ENCODE measurements at places on chromosomes 7 and 10.

GRCh38 chr10:132462463-132463332, 65.7 kb downstream of the PWWP2B start:
- no peak for DNase-seq

DNA sequence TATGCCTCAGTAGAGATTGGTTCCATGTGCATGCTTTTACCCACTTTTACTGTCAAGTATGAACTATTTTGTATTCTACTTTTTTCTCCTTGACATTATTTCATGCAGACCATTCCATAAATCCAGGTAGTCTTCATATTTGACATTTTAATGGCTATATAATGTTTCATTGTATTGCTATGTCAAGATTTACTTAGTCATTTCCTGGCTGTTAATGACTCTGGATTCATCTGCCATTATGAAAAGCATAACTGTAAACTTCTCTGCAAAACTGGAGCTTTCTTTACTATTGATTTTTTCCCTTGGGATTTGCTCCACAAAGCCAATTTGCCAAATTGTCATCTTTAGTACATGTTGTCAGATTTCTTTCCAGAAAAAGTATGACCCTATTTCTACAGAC, 6.8 kb upstream of the MSRB2 start:
- DNase-seq = peak; percentile 22

GRCh38 chr7:69708857-69709256, 110.6 kb downstream of the AUTS2 start:
- no peak for DNase-seq

GRCh38 chr7:30249316-30249715, 35.1 kb upstream of the ZNRF2 start:
- DNase-seq = no peak

DNA sequence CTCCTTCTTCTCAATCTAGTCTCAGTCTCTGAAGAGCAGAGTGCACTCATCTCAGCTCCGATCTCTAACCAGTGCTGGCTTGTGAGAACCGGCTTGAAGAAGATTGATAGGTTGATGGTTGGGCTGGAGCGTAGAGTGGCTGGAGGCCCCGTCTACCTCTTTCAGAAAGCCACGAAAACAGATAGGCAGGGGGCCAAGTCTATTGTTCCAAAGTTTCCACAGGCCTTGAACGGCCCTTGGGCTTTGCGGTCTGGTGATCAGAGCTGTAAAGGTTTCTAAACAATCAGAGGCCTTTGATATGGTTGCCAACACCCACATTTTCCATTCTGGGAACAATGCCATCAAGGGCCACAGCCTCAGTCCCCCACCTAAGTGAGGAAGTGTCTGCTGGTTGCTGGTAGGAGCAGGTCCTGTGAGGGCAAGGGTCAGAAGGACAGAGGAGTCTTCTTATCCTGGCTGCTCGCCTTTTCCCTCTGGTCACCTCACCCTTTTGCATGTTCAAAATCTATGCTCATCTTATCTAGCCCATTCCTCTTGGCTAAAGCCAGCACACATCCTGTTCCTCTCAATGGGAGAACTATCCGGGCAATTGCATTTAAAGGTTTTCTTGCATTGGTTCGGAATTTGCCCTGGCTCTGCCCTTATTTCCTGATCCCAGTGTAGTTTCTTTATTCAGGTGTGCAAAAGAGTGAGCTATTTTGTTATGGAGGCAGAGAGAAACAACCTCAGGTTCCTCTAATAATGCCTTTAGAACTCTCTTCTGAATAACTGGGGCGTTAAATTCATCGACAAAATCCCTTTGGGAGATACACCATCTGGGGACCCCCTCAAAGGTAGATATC, 70.3 kb upstream of the KMT2E start:
- DNase-seq = no peak

GRCh38 chr7:50834031-50834535, 51.4 kb upstream of the GRB10 start:
- no peak for DNase-seq

- no peak for DNase-seq
These were observed 19.2 kb upstream of the ZNF32 start for GRCh38 chr10:43667761-43668386.

GRCh38 chr7:28018446-28018845, 162.1 kb downstream of the JAZF1 start:
- DNase-seq = peak; percentile 45

DNA sequence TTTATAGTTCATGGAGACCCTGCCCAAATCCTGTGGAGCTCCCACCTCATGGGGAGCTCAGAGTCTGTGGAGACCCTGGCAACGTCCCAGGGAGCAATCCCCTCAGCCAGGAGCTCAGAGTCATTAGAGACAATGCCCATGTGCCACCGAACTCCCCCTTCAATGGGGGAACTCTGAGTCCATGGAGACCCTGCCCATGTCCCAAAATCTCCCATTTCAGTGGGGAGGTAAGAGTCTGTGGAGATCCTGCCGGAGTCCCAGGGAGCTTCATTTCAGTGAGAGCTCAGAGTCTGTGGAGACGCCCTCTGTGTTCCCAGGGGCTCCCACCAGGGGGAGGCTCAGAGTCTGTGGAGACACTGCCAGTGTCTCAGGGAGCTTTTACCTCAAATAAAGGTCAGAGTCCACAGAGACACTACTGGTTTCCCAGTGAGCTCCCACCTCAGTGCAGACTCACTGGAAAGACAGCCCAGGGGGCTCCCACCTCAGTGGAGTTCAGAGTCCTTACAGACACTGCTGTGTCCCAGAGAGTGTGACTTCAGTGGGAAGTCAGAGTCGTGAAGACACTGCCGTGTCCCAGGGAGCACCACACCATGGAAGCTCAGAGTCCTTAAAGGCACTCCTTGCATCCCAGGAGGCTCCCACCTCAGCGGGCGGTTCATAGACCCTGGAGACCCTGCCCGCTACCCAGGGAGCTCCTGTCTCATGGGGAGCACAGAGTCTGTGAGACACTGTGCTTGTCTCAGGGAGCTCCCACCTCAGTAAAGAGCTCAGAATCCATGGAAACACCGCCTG, 5.0 kb downstream of the MYO1G start:
- peak; percentile 45 for DNase-seq

- no peak for DNase-seq
These were observed 68.9 kb upstream of the AQP1 start for GRCh38 chr7:30842542-30843451.

DNA sequence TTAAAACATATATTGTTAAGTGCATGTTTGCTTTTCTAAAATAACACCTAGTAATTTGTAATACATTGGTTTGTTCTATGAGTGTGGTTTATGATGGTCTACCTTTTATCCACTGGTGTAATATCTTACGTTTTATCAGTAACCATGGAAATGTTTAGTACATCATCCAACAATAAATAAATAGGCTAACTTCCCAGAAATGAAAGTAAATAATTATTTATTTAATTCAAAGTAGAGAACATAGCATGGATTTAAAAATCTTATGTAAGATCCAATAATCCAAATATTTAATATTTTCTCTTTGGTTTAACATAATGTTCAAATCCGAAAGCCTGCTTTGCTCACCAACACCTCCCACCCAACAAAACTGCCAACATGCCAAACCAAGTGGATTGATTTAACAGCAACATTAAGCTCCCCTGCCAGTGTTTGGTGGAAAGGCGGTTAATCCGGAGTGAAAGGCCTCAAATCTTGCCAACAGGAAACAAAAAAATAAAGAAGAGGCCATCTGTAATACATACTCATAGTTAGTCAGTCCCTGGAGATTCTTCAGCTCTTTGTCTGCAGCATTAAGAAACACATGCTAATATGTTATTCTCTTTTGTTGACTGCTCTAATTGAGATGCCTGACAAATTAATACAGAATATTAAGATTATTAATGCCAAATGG, 897.8 kb downstream of the CNTNAP2 start:
- DNase-seq = no peak

GRCh38 chr7:51308265-51308664, 8.3 kb downstream of the COBL start:
- DNase-seq = no peak

- no peak for DNase-seq
These were observed 74.0 kb upstream of the NANOS1 start for GRCh38 chr10:118955531-118955930.

GRCh38 chr7:95802270-95802669, 29.9 kb downstream of the DYNC1I1 start:
- DNase-seq = no peak

- peak; percentile 83 for DNase-seq
These were observed 40.0 kb upstream of the SORBS1 start for GRCh38 chr10:95601116-95601719.

DNA sequence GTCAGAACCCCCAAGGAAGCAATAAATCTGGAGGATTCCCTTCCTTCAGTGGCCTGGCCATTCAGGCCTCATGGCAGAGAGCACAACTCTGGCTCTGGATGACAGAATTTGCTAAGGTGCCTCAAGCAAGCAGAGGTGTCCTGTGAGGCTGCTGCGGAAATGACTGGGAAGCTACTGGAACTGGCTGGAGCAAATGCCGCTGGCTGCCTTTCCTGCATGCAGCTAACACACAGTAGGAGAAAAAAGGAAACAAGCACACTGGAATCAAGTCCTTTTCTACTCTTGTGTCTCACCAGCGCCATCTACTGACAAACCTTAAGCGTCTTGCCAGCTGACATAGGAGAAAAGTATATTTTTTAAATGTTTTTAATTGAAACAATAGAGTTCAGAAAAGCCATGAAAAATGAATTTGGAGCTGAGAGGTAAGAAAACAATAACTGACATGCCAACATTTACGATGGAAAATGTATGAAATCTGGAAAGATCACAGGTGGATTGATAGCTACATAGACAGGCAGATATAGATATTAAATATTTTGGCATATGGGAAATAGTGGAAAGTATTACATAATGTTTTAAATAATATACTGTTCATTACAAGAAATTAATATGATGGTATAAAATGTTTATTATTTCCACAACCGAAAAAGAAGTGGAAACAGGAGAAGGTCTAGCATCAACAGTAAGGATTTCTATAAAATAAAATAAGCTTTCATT, 951.6 kb downstream of the ANKRD7 start:
- peak; percentile 2 for DNase-seq

Data from EL (cell line).